Stimulated activated CD4-positive, alpha-beta T cell treated with anti-CD3 and anti-CD28 coated beads, Interleukin-1b, Interleukin-23, amount 100 ng/mL, for 1 hour (primary cell): ENCODE measurements at places on chromosomes 2 and 18.

GRCh38 chr18:37327063-37327577 is 238.5 kb downstream of the CELF4 start:
- no peak for DNase-seq

GRCh38 chr2:199329466-199329865 is 128.3 kb downstream of the SATB2 start:
- no peak for DNase-seq

DNA sequence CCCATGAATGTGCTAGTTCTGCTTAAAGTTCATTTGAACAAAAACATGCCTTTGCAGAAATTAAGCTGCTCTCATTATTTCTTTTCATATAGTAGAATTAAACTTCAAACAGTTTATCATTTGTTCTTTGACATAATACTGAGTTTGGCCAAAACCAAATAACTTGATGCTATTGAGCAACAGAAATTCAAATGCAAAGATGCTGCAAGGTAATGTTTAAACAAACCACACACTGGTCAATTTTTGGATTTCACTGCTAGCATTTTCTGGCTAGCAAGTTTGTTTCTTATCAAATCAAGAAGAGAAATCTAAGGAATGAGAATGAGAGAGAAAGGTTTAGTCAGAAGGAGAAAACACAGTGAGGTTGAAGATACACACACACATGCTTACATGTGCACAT is 80.0 kb downstream of the LYPD1 start:
- DNase-seq, result no peak

- DNase-seq, result no peak
These were observed 25.4 kb upstream of the TMEM131 start for GRCh38 chr2:98020992-98021713.

DNA sequence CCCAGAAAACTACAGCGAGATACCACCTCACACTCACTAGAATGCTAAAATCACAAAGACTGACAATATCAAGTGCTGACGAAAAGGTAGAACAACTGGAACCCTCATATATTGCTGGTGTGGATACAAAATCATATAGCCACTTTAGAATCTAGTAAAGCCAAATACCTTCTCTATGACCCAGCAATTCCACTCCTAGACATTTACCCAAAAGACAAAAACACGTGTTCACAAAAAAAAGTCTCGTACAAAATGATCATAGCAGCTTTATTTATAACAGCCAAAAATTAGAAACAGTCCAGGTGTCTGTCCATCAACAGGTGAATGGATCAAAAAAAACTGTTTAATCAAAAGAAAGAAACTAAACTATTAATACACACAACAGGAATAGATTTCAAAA is 126.6 kb downstream of the ZFP36L2 start:
- no peak for DNase-seq

DNA sequence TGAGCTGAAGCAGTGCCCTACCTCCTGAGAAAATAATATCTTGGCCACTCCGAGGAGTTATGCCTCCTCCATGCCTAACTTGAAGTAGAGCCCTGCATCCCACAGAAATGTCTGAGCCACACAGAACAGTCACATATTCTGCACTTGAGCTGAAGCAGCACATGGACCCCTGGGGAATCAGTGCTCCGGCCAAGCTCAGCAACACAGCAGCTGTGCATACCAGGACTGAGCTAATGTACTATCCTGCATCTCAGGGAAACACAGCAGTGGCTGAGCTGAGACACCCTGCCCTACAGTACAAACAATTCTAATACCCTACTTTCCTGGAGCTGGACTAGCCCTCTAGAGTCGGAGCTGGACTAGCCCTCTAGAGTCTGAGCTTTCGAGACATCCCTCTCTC is 166.9 kb downstream of the ZNF516 start:
- no peak for DNase-seq

- no peak for DNase-seq
These were observed 1146.6 kb downstream of the RPIA start for GRCh38 chr2:89837962-89838625.

DNA sequence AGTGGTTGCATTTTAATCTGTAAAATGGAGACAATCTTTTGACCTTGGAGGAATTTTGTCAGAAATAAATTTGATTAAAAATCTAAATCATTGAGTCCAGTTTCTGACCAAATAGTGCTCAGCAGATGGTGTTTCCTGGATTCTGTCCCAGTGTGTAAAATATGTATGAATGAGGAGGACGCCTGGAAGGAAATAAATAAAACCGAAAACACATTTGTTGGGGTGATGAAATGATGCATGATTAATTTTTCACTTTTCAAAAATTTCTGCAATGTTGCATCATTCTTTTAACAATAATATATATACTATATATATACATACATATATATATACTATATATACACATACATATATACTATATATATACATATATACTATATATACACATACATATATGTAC is 261.1 kb upstream of the TRIB2 start:
- DNase-seq, result no peak

GRCh38 chr2:10530607-10531239 is 82.6 kb upstream of the ODC1 start:
- no peak for DNase-seq

DNA sequence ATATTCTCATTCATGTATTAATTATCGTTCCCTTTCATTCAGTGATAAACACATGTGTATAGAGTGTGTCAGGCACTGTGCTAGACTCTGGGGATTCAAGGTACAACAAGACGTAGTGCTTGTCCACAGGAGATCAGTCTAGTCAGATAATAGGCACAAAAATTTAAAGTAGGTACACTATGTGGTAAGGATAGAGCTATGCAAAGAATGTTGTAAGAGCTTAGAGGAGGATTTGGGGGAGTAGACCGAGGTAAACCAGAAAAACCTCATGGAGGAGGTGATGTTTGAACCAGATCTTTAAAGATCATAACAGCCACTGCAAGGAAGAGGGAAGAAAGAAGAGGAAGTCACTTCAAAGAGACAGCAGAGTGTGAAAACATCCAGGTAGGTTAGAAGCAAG is 256.9 kb upstream of the DDX18 start:
- no peak for DNase-seq
